ENCODE measurements at places on chromosomes 6 and 20.

- no peak for DNase-seq
Measured at GRCh38 chr6:169967687-169968086, 216.3 kb downstream of the ERMARD start.

DNA sequence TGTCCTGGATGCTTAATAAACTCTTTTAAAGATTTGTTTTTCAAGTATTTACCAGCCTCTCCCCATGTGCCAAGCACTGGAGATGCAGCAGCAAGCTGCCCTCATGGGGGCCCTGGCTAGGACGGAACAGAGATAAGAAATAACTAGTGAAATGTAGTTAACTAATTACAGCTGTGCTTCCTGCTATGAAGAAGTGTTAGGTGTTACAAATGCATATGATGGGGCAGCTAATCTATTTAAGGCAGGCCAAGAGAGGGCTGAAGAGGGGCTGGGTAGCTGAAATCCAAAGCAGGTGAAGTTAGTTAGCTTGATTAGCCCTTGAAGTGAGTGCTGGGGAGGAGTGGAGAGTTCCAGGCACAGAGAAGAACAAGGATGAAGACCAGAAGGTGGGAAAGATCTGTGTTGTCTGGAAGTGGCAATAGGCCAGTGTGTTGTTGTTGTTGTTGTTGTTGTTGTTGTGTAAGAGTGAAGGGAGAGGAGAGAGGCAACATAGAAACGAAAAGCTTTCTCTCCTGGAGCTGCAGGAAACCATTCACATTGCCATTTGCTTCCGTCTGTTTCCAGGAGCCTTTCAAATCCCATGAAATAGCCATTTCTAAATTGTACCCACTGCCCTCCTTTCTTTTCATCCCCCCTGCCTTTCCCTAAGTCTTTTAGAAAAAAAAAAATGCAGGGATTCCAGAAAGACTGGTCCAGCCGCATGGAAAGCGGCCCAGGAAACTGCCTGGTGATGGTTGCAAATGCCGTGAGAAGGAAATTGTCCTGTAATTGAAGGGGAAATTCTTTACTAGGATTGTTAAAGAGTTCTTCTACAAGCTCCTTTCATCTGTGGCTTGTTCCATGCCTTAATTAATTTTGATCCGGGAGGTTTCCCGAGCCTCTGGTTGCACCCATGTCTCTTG lies 119.6 kb downstream of the TFAP2C start:
- no peak for DNase-seq

- peak; percentile 61 for DNase-seq
Measured at GRCh38 chr6:170286246-170286933, 4.5 kb downstream of the DLL1 start.

DNA sequence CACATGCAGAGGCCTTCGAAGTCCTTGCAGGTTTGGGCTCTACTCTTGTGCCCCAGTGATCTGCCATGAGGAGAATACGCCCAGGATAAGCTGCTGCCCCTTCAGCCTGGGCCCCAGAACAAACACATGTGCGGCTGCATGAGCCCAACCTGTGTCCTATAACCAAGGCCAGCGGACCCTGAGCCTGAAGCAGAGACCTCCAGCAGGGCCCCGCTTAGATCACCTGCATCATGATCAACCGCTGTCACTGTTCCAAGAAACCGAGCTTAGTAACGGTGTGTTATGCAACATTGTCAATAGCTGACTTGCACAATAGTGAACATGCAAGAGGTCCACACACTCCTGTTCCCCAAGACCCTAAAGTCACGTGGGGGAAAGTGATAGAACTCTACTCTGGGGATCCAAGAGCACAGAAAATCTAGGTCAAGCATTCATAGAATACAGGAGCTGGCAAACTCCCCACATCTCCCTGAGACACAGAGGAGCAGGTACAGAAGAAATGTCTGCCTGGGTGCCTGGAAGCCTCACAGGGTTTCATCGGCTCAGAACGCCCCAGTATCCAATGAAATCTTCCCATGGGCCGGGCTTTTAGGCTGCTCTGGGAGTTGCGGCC lies 136.2 kb downstream of the BMP7 start:
- DNase-seq = peak; percentile 14

- peak; percentile 83 for DNase-seq
Measured at GRCh38 chr20:728256-728944, 39.9 kb downstream of the SLC52A3 start.

DNA sequence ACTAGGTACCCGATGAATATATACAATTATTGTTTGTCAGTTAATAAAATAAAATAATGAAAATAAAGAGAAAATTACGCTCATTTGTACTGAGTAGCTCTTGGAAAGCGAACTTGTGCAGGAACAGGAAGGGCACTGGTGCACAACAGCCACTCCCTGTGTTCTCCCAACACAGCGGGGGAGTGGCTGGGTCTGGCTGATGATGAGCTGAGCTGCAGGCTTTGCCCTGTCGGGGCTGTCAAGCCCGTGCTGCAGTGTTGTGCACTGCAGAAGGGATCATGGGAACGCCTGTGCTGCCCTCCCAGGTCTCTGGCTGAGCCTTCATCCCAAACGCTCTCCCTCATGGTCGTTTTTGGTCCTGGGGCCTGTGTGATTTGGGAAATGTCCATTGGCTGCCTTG lies 131.7 kb upstream of the MAP3K4 start:
- DNase-seq = no peak

GRCh38 chr20:37580069-37580468 lies 52.4 kb upstream of the BLCAP start:
- DNase-seq = no peak

GRCh38 chr6:45388328-45388727 lies 10.6 kb upstream of the SUPT3H start:
- peak; percentile 10 for DNase-seq

DNA sequence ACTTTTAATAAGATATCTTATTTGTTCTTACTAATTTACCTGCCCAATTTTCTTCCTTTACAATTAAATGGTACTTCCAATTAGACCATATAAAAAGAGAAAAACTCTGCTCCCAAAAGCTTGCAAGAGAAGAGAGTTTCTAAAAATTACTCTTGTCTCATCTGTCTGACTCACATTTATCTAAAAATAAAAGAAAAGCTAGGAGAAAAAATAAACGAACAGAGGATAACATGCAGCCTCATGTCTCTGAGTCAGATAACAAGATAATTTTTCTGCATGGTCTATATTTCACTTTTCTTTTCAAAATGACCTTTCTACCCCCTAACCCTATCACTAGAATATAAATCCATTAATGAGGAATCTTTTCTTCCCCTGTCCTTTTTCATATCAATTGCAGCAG lies 127.2 kb upstream of the TCF21 start:
- DNase-seq = no peak

- no peak for DNase-seq
Measured at GRCh38 chr20:58071991-58072390, 156.5 kb downstream of the ANKRD60 start.

- peak; percentile 57 for DNase-seq
Measured at GRCh38 chr6:138499303-138500018, at the start of gene NHSL1. NHSL1 (minus strand) TSS chr6:138499494; CDS start chr6:138499290, 204 bp downstream.

- DNase-seq = no peak
Measured at GRCh38 chr6:112173221-112173804, 81.1 kb downstream of the LAMA4 start.

DNA sequence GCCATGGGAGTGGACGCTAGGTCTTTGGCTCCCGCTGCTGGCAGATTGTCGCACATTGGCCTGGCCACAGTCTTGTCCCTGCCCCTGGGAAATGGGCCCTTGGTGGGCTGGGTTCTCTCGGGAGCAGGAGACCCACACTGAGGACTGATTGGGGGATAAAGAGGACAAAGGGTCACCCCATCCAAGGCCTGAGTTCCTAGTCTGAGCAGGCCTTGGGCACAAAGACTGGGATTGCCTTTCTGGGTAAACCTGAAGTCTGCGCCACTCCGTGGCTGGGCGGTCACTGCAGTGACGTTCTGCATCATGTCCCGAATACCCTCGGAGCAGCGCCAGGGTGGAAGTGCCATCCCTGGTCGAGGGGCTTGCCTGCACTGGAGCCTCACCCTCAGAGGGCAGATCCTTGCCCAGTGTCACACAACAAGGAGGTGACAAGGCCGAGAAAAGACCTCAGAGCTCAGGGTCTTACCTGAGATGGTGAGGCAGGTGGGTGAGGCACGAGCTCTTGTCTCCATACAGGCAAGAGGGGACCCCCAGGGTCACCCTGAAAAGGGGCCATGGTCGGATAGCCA lies 36.1 kb upstream of the ZBP1 start:
- no peak for DNase-seq

DNA sequence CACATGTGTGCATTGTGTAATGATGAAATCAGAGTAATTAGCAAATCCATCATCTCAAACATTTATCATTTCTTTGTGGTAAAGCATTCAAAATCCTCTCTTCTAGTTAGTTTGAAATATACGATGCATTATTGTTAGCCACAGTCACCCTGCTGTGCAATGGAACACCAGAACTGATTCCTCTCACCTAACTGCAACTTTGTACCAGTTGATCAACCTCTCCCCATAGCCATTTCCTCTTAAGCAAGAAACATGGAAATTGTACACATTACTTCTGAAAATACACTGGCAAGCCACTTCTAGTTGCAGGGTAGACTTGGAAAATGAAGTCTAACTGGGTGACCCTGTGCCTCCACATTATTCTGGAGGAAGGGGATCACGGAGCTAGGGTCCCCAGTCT lies 58.1 kb upstream of the ESR1 start:
- no peak for DNase-seq

- DNase-seq = no peak
Measured at GRCh38 chr6:53588816-53589509, 44.1 kb upstream of the GCLC start.

DNA sequence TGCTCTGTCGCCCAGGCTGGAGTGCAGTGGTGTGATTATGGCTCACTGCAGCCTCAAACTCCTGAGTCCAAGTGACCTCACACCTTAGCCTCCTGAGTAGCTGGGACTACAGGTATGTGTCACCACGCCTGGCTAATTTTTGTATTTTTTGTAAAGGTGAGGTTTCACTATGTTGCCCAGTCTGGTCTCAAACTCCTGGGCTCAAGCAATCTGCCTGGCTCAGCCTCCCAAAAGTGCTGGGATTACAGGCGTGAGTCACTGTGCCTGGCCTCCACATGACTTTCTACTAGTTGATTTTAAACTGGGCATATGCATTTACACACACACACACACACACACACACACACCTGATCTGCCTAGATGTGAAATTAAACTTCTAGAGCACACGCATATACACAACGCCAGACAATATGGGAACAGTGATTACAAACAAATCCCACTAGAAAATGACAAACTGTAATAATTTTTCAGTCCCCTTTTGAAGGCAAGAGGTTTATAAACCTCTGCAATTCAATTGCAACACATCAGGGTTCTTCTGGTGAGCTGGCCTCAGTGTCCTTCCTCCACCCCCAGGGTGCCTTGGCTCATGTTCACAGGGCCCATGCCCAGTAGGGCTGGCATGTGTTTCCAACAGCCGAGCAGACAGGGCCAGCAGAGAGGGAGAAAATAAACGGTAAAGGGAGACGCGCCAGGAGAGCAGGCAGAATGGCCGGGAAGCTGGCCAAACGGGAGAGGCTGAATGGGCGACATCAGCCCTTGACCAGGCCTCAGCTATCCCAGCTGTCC lies 31.2 kb downstream of the PARD6B start:
- no peak for DNase-seq
